ENCODE measurements at places on chromosomes 7 and 10.

- no peak for DNase-seq
Measured at GRCh38 chr10:32692174-32692573, 246.2 kb downstream of the CCDC7 start.

DNA sequence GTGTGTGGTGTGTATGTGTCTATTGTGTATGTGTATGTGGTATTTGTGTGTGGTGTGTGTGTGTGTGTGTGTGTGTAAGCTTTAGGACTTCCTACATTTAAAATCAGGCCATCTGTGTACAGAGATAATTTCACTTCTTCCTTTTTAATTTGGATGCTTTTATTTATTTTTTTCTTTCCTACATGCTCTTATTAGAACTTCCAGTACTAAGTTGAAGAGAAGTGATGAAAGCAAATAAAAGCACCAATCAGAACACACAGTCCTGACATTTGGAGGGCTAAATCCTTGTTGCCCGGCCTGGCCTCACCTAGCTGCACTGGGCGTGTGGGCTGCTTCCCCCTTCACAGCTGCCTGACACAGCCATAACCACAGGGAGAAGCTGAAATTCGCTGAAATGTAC, 3.8 kb upstream of the MRC1 start:
- no peak for DNase-seq

DNA sequence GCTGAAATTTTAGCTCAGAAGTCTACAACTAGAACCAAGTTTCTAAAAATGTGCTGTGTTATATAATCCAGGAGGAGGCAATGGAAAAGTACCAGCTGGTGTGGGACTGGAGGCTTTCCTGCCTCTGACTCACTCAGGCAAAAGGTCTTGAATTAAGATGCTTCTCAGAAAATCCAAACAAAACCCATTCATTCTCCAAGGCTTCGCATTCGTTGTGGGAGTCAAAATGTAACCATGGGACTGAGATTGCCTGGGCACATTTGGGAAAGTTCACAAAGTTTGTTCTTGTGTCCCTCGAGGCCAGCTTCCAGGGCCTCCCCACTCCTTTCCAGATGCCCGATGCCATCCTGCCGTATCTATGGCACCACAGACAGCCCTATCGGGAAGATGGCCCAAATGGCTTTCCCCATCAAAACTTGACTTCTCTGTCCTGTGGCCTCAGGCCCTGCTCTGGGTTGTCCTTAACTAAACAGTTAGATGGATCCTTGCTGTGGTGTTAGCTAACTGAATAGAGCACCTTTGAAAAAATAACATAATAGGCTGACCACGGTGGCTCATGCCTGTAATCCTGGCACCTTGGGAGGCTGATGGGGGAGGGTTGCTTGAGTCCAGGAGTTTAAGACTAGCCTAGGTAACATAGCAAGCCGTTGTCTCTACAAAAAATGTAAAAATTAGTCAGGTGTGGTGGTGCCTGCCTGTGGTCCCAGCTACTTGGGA, 180.5 kb downstream of the PFKFB3 start:
- no peak for DNase-seq

DNA sequence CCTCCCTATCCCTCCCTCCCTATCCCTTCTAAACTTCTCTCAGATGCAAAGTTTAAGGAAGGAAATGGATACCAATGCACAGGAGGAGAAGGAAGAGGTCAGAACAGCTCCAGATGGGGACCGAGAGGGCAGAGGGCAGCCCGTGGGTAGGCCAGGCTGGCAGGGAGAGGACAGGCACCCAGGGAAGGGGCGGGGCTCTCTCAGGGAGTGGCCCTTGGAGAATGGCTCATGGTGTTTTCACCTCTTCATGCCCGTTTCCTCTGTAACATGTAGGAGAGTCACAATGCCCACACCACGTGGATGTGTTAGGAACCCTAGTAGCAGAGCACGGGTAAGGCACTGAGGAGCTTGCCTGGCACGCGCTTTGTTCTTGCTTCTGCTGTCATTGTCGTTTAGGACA, 264.5 kb downstream of the CELF2 start:
- no peak for DNase-seq

- DNase-seq: peak; percentile 2
Measured at GRCh38 chr10:106711313-106711906, 453.1 kb downstream of the SORCS1 start.

- peak; percentile 33 for DNase-seq
Measured at GRCh38 chr10:32650246-32650655, 204.3 kb downstream of the CCDC7 start.

GRCh38 chr10:6990891-6991290, 410.8 kb upstream of the PRKCQ start:
- no peak for DNase-seq

DNA sequence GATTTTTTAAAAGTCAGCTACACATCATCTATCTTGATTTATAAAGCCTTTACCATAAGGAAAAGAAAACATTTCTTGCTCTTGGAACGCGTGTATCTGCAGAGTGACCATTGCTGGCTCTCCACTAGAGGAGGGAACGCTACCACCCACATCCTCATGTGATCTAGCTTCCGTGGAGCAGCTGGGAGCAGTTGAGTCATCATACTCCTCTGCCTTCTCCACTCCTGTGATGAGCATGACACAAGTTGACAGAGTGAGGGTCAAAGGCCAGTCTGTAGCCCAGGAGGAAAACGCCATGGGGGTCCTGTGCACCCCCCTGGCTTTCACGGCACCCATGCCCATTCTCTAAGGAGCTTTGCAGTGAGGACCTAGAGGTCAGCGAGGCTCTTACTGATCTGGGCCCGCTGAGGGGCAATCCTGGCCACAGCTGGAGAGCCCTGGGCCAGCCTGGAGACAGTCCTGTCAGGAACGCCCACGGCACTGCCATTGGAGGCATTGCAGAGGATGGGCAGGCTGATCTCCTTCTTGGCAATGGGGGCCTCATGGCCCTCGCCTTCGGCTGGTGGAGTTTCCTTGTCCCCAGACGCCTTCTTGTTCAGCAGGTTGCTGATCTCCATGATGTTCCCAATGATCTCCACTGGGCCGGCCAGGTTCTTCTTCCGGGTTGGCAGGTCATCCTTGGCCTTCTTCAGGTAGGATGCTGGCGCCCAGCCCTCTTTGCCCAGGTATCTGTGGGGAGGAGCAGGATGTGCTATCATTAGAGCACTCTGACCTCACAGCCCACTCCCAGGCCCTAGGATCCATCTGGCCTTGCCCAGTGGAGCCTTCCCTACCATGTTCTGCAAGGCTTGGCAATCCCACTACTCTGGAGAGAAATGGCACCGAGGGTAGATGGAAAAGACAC, 119.2 kb downstream of the NEURL1 start:
- DNase-seq: no peak

- peak; percentile 42 for DNase-seq
Measured at GRCh38 chr7:36781011-36781738, 56.9 kb upstream of the AOAH start.

- no peak for DNase-seq
Measured at GRCh38 chr10:58486821-58487220, 25.9 kb upstream of the BICC1 start.

DNA sequence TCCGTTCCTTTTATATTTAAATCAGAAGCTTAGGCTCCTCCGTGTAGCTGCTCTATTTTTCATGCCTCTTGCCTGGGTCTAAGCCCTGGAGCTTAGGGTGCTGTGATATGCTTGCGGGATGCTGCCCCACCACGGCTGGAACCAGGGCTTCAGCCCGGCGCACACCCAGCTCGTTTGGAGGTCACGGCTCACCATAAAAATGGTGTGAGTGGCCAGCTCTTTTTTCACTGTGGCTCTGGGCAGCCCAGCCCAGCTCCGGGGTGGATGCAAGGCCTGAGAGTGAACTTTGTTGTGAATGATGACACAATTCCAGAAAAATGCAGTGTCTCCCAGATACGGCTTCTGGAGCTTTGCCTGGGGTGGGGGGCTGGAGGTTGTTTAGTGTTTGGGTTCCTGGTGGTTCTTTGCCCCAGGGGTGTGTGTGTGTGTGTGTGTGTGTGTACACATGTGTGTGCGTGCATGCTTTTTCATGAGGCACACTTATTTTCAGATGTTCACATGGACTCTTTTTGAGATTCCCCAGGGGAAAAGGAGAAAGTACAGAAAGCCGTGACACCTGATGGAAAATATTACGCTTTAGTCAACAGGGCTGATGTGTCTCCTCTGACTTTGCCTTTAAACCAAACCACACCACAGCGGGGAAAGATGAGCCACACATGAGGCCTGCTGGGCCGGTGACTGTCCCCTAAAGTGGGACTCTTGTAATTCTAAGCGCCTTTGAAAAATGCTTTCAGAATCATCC, 46.2 kb downstream of the GRK5 start:
- no peak for DNase-seq

GRCh38 chr7:84187813-84188510, 6.6 kb downstream of the SEMA3A start:
- no peak for DNase-seq

DNA sequence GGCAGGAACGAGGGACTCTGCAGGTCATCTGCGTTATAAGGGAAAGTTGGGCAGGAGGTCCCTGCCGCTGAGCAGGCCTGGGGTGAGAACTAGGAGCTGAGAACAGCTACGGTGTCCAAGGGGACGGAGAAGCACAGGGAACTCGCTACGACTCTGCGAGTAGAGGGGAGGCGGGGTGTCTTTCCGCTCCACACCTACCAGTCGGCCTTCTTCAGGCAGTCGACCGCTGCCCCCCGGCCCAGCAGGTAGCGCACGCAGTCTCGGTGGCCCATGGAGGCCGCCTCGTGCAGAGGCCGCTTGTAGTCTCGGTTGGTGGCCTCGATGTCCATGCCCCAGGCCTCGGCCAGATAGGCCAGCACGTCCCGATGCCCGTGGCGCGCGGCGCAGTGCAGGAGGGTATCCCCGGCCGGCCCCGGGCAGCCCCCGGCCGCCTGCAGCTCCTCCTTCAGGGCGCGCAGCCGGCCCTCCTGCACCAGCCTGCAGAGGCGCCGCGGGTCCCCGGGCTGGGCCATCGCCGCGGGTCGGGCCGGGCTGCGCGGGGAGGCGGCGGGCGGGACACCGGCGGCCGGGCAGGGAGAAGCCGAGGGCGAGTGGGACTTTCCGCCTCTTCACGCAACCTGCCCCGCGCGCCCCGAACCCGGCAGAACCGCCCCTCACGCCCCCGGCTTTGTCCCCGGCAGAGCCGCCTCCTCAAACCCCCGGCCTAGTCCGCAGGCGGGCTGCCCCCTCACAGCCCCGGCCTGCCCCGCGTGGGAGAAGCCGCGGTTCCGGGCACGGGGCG, 660 bp downstream of the ANKRD16 start:
- no peak for DNase-seq

DNA sequence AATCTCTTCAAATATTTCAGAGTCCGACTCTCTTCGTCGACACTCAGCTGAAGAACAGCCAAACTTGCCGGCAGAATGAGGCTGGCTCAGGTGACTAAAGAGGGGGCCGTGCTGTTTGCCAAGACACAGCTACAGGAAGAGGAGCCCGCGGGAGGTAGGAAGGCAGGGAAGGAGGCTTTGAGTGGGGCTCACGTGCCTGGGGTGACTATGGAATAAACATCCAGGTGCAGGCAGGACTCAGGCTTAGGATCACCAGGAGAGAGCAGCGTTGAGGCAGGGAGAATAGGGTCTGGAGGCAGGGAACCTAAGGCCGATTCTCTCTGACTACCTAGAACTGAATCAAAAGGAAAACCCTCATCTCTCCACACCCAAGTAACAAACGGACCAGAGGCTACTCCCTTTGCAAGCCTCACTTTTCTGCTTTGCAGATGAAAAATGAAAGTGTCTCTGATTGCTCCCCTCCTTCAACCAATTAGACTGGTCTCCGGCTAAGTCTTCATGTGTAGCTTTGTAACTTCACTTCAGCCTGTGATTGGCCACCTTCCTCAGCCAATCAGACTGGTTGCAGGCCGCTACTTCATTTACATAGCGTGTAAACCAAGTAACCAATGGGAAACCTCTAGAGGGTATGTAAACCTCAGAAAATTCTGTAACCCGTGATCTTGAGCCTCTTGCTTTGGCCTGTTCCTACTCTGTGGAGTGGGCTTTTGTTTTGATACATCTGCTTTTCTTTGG, 19.7 kb upstream of the BNIP3 start:
- DNase-seq: peak; percentile 22

DNA sequence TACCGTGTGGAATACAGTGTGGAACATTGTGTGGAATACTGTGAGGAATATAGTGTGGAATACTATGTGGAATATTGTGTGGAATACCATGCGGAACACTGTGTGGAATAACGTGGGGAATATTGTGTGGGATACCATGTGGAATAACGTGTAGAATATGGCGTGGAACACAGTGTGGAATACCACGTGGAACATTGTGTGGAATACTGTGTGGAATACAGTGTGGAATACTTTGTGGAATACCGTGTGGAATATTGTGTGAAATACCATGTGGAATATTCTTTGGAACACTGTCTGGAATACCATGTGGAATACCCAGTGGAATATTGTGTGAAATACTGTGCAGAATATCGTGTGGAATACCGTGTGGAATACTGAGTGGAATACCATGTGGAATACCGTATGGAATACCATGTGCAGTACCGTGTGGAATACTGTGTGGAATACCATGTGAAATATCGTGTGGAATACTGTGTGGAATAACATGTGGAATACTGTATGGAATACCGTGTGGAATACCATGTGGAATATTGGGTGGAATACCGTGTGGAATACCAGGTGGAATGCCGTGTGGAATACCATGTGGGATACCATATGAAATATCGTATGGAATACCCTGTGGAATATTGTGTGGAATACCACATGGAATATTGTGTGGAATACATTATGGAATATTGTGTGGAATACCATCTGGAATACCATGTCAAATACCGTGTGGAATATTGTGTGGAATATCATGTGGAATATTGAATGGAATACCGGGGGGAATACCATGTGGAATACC, 133.1 kb upstream of the CHST15 start:
- DNase-seq: no peak

DNA sequence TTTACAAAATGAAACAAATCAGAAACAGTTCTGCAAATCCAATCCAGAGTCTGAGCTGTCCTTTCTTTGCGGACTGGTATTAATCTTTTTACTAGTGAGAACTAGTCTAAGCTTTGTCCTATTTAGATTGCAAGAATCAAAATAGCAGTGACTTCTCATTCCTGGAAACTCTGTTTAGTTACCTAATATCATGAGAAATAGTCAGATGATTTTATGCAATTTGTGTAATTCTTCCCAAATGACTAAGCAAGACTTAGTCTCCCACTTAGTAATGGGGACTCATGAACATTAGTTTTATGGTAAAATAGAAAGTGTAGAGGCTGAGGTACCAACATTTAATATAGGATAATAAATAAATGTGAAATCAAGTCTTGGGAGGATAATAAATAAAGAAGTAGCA, 341.3 kb downstream of the DNAJB9 start:
- no peak for DNase-seq

GRCh38 chr7:127585044-127585953, at the start of gene GCC1:
TSS of gene GCC1 (minus strand) at chr7:127585596. CDS start at chr7:127585182, 414 bp downstream.
- DNase-seq: peak; percentile 89

- DNase-seq: no peak
Measured at GRCh38 chr7:144470078-144470477, 66.6 kb upstream of the NOBOX start.

- no peak for DNase-seq
Measured at GRCh38 chr10:34116220-34116641, 698.9 kb downstream of the PARD3 start.

- no peak for DNase-seq
Measured at GRCh38 chr10:77363210-77363609, 274.4 kb downstream of the KCNMA1 start.

- DNase-seq: no peak
Measured at GRCh38 chr10:60188548-60188947, 201.1 kb downstream of the ANK3 start.

GRCh38 chr7:29078311-29079260, 67.8 kb downstream of the CPVL start:
- DNase-seq: no peak

GRCh38 chr10:124318811-124319210, 99.9 kb downstream of the OAT start:
- no peak for DNase-seq
